NCI-H1694 treated with DMSO at 0.1 percent for 48 hours (cell line): ENCODE measurements at places on chromosomes 3 and 15.

DNA sequence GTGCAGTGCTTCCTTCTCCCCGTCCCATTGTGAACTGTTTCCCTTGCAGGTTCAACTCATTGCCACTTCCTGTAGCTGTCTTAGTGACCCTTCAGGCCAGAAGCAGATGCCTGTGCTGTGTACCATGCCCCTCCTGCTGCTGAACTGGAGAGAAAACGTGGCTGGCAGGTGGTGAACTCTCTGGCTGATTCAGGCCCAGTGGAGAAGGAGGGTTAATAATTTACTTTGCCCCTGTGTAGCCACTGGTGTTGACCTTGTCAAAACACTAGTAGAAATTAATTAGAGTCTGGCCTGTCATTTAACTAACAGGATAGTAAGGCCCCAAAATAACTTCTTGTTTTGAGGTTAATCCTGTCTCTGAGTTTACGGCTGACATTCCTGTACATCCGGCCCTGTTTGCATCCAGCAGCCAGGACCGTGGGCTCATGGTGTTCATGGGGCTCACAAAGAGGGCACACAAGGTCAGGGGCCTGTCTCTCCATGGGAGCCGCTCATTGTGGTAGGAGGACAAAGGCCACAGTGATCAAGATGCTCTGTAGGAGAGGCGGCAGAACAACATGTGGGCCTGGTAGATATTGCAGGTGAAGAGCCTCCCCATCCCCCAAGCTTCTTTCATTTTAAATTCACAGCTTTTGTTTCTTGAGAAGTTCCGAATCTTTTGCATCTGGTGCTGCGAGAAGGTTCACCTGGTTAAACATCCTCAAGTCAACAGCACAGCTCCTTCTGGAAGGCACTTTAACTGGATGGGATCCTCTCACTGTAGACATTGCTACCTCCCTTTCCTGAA is 101.6 kb downstream of the CGNL1 start:
- DNase-seq, result no peak

GRCh38 chr3:19364148-19364547 is 215.8 kb downstream of the KCNH8 start:
- no peak for DNase-seq

GRCh38 chr15:60594071-60594470 is 115.1 kb upstream of the ICE2 start:
- DNase-seq, result no peak

GRCh38 chr3:121748680-121749275 is 763 bp downstream of the GOLGB1 start:
- DNase-seq, result no peak

DNA sequence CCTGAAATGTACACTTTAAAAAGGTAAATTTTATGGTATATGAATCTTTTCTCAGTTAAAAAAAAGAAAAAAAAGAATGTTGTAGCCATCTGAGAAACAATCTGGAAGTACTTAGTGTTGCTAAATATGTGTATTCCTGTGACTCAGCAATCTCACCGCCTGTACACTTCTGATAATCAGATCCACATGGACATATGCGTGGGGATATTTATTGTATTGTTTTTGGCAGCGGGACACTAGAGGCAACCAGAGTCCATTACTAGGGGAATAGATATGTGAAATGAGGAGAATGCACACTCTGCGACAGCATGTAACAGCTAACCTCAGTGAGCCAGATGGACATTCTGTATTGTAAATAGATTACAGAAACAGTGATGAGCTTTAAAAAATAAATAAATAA is 65.4 kb downstream of the AQP9 start:
- no peak for DNase-seq

DNA sequence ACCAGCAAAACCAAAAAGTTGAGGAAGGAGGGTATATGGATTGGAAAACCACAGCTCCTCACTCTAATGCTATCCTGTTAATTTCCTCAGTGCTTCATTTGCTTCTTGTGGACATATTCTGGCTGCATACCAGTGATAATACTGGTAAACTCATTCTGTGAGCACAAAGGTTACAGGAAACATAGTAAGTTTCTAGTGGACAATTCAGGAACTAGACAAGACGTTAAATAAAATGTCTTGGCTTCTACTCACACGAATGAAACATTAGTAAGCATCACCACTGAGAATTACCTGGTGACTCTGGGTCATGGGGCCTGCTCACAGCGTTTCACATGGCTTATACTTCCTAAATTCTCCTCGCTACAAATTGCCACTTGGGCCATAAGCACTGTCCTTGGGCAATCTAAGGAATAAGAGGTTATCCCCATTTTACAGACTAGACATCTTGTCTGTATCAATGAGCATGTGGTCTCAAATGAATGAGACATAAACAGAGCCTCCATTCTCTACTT is 20.1 kb upstream of the PPIB start:
- no peak for DNase-seq

DNA sequence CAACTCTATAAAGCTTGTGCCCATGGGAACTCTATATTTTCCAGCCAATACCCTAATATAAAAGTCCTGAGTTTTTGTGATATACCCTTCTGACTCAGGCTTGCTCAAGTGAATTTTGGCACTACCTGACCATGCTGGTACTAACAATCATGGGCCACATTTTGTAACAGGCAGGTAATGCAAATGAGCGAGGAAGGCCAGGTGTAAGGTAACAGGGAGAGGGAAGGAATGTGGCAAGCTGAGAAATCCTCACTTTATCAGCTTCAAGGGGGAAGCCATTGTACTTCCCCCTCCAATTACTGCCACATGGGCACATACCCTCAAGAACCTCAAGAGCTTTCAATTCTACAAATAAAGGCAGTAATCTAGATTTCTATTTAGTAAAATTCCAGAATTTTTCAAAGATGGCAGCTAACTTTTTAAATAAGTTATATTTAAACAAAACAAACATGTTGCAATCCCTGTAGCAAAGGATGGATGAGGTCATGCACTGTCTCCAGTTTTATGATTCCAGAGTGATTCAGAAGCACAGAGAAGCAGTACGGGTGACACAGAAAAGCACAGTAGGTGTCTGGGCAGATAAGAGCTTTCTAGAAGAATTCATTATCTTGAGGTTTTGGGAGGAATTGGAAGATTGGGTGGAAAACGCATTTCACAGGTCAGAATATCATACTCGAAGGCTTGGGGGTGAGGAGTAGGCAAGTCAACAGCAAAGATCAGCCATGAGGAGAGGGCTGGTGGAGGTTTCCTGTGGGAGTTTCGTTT is 87.6 kb downstream of the FOXP1 start:
- DNase-seq, result no peak

- no peak for DNase-seq
These were observed 602.3 kb upstream of the SUCLG2 start for GRCh38 chr3:68256635-68257223.

GRCh38 chr3:184275961-184276910 is at the start of gene ECE2:
Gene ECE2, plus strand, starts transcription at chr3:184276022. Its CDS starts 132 bp downstream, at chr3:184276154.
- no peak for DNase-seq

- DNase-seq, result no peak
These were observed 30.4 kb upstream of the ZNF639 start for GRCh38 chr3:179292450-179292849.

DNA sequence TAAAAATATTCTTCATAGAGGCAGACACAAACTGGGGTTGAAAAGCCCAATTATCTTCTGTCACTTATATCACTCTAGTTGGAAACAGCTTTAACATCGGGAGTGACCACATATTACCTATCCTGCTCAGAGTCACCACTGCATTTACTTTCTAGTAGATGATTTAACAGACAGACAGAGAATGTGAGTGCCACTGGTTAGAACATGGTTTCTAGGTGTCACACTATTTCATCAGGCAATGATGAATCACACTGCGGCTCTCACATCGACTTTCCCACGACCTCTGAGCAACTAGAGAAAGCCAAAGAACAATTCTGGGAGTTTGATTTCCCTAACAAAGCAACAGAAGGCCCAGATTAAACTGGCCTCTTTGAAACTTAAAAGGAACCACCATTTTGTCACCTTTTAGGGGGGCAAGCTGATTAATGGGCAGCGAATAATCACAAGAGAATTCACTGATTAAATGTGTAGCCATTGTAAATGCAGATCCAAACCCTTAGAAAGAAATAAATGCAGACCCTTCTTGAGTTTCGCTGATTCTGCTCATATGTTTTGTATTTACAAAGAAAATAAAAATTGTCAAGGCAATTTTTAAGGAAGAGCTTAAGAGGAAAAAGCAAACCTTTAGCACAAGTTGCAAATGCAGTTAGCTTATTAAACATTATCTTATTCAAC is 112.6 kb upstream of the KBTBD8 start:
- no peak for DNase-seq

DNA sequence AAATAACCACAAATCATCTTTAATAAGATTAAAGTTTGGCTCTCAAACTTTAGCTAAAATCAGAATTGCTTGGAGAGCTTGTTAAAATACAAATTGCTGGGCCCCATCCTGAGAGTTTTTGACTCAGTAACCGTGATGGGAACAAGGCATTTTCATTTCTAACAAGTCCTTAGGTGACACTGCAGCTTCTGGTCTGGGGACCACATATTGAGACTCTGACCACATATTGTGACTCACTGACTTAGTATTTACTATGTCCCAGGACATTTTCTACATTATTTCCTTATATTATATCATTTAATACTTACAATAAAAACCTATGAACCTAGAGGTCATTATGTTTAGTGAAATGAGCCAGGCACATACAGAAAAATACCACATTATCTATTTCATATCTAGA is 164.5 kb downstream of the ZMAT3 start:
- DNase-seq, result no peak

DNA sequence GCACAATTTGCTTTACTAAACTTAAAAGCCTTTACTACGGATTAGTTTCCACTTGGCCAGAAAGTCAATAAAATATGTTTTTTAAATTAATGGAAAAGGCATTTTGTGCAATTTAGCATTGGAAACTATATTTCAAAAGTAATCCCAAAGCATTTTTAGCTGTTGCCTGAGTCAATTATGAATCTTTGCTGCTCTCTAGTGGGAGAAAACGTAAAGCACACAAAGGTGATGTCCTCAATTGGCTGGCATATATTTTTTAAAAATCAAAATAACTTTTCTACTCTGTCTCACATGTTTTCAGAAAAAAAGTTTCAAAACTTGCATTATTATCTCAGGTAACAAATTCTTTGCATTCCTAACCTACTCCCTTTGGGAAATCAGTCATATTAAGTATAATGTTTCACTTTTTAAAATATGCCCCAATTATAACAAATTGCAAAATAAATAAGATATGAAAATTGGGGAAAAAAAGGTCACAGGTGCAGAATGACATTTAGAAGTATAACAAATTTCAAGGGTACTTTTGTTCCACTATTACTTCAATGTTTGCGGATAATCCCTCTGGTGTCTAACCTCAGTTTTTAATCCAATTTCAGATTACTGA is 47.2 kb upstream of the TEX55 start:
- peak; percentile 15 for DNase-seq

DNA sequence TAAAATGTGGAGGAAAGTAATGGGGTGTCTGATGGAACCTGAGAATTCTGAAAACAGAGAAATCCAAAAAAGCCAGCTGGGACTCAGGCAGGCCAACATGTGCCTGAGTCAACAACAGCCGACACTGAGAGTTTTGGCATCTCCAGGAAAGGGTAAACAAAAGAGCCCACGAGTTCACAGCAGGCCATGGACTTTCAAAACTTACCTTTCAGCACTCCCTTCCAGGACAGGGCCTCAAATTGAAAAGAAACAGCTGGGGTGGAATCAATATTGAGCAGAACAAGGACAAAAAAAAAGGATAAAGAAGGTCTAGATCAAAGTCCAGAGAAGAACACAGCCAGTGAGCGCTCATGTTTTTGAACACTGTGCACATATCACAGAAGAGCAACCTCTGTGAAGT is 735.4 kb upstream of the GRM7 start:
- DNase-seq, result no peak

DNA sequence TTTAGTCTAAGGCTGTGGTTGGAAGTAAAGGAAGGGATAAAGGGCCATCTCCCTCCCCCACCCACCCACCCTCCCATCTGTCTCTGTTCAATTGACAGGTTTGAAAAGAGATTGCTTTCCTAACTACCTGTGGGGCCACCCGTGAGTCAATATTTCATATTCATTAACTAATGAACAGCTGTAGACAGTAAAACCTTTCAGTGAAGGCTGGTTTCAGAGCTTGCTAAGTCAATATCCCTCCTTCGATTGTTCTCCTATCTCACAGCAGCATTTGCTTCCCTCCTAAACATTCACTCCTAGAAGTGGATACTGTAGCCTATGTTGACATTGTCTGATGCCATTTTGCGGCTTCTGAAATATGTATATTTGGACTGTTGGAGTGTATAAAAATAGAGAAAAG is 85.9 kb upstream of the SYNPR start:
- no peak for DNase-seq

- no peak for DNase-seq
These were observed 131.9 kb downstream of the FAM43A start for GRCh38 chr3:194817592-194817930.

GRCh38 chr3:128804017-128804810 is 75.2 kb upstream of the ACAD9 start:
- DNase-seq, result no peak

GRCh38 chr3:141201122-141201521 is 30.5 kb upstream of the PXYLP1 start:
- no peak for DNase-seq

DNA sequence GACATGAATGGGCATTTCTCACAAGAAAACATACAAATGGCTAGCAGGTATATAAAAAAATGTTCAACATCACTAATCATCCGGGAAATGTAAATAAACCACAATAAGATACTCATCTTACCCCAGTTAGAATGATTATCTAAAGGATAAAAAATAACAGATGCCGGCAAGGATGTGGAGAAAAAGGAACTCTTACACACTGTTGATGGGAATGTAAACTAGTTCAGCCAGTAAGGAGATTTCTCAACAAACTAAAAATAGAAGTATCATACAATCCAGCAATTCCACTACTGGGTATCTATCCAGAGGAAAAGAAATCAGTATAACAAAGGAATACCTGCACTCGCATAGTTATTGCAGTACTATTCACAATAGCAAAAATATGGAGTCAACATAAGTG is 124.2 kb downstream of the SATB1 start:
- DNase-seq, result no peak

GRCh38 chr15:93451265-93451664 is 362.3 kb upstream of the RGMA start:
- no peak for DNase-seq

GRCh38 chr3:119697394-119697793 is 5.4 kb upstream of the CFAP91 start:
- DNase-seq, result no peak

GRCh38 chr15:96345560-96346399 is 15.3 kb downstream of the NR2F2 start:
- DNase-seq, result peak; percentile 53

- no peak for DNase-seq
These were observed 52.5 kb downstream of the ADCY5 start for GRCh38 chr3:123396171-123397049.
